ENCODE measurements at places on chromosomes 4 and X.

DNA sequence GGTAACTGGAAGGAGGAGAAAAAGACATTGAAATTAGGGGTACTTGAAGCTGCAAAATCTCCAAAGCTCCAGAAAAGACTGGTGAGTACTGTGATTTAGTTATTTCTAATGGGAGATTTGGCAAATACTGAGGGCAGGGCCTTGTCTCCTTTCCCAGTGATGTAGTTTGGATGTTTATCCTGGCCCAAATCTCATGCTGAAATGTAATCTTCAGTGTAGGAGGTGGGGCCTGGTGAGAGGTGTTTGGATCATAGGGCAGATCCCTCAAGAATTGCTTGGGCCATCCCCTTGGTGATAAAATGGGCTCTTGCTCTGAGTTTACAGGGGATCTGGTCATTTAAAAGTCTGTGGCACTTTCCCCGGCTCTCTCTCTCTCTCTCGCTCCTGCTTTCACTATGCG, 33.1 kb upstream of the GK start:
- DNase-seq: no peak

- no peak for DNase-seq
These were observed 16.7 kb downstream of the CLDN34 start for GRCh38 chrX:9983846-9984245.

- no peak for DNase-seq
These were observed 5.5 kb downstream of the L1CAM start for GRCh38 chrX:153880440-153880815.

DNA sequence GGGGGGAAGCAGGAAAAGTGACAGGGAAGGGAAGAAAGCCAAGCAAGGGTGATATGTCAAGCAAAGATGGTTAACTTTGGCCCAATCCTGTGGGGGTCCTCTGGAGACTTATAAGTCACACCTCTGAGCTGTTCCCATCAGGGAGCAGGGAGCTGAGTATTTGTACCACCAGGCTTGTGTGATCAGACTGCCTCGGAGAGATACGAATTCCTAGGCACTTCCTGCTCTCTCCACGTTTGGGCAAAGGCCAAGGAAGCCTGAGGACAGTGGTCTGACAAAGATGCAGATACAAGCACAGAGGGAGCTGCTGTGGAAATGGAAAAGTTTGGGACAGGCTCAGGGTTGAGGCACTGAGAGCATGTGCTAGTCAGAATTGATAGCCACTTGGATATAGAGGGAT, 10.4 kb upstream of the PPP3CA start:
- DNase-seq: no peak
